Activated CD4-positive, alpha-beta memory T cell treated with anti-CD3 and anti-CD28 coated beads for 36 hours (primary cell): ENCODE measurements at places on chromosomes 5 and 9.

GRCh38 chr5:78926252-78926651, 58.9 kb downstream of the ARSB start:
- H3K27me3 ChIP-seq: no peaks in the 10 kb centered on the region
- H3K4me3 ChIP-seq: no peak overlapping the region
- no peaks in the 10 kb centered on the region for H3K4me1 ChIP-seq
- H3K27ac ChIP-seq: no peak overlapping the region
- DNase-seq: no peak

- H3K4me1 ChIP-seq: no peaks in the 10 kb centered on the region
- H3K36me3 ChIP-seq: no peaks in the 10 kb centered on the region
- H3K4me3 ChIP-seq: no peak overlapping the region
- H3K27me3 ChIP-seq: peaks cover 5% of the 10 kb centered on the region
- DNase-seq: no peak
- H3K27ac ChIP-seq: no peak overlapping the region
Observed at GRCh38 chr9:135413461-135413860, 66.1 kb upstream of the PPP1R26 start.

DNA sequence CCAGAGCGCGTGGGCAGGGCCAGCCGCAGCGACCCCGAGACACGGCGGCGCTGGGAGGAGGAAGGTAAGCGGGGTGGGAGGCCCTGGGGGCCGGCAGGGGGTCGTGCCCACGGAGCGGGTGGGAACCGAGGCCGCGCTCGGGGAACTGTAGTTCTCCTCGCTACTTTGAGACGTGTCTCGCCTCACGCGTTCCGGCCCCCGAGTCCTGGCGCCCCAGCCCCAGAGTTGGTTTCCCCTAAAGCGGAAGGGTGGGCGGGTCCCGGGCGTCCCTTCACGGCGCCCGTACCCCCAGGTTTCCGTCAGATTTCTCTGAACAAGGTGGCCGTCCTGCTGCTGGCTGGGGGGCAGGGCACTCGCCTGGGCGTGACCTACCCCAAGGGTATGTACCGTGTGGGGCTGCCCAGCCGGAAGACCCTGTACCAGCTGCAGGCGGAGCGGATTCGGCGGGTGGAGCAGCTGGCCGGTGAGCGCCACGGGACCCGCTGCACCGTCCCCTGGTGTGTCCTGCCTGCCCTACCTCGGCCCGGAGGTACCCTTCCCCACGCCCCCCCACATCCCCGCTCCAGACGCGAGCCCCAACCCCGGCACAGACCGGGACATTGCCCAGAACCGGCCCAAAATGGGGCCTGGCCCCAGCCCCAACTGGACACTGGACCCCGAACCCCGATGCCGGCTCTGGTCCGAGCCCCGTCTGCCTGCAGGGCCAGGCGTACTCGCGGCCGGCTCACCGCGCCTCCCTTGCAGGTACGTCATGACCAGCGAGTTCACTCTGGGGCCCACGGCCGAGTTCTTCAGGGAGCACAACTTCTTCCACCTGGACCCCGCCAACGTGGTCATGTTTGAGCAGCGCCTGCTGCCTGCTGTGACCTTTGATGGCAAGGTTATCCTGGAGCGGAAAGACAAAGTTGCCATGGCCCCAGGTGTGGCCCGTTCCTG, 709 bp downstream of the UAP1L1 start:
- H3K4me3 ChIP-seq: peak overlapping the region; percentile 65
- peak; percentile 48 for DNase-seq
- no peaks in the 10 kb centered on the region for H3K4me1 ChIP-seq
- no peak overlapping the region for H3K27ac ChIP-seq

DNA sequence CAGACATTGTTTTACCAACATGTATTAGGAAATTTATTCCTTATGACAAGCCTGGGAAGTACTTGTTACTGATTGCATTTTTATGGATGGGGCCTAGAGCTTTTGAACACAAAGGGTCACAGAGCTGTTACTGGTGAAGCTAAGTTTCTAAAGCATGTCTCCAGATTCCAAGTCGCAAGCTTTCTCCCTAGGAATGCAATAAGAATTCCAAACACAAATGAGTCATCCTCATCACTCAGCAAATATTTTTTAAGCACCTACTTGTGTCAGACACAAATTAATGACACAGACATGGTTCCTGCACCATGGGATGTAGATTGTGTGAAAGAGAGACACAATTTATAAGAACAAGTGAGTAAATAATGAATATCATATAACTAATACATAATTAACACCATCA, 11.0 kb upstream of the SH3RF2 start:
- no peak for DNase-seq
- no peak overlapping the region for H3K27ac ChIP-seq
- H3K4me1 ChIP-seq: no peaks in the 10 kb centered on the region
- H3K27me3 ChIP-seq: peaks cover 3% of the 10 kb centered on the region

DNA sequence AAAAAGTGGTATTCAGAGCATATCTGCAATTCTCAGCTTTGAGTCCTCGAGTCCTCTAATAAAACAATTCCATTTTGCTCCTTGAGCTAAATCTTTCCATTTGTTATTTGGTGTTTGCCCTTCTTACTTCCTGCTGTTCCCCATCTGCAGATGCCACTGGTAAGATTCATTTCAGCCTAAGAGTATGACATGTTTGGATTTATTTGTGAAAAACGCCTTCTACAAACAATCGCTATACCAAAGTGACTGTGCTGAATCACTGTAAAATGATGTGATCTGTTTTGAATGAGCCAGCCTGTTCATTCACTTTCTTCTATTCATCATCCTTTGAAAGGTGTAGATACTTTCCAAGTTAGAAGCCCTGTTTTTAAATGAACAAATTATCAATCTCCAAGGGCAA, 27.7 kb downstream of the KCTD16 start:
- H3K27me3 ChIP-seq: peaks cover 11% of the 10 kb centered on the region
- no peak for DNase-seq
- peaks cover 12% of the 10 kb centered on the region for H3K4me1 ChIP-seq
- no peaks in the 10 kb centered on the region for H3K36me3 ChIP-seq
- H3K4me3 ChIP-seq: no peak overlapping the region
- H3K27ac ChIP-seq: no peak overlapping the region

DNA sequence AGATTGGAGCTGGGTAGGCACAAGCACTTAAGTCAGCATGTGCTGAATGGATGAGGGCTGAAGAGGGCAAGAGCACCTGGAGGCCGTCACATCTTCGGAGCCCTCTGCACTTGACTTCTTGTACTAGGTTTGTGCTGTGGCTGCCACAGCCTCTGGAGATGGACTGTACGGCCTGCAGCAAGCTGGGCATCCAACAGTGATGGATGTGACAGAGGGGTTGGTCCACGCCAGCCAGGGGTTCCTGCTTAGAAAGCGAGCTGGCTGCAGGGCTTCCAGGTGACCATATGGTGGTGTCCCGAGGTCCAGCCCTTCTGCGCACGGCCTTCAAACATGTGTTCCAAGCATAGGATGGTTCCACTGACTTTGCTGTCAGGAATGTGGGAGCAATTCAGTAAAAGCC, 65.1 kb upstream of the PHYKPL start:
- DNase-seq: no peak
- no peaks in the 10 kb centered on the region for H3K36me3 ChIP-seq
- no peak overlapping the region for H3K27ac ChIP-seq

- DNase-seq: no peak
- no peaks in the 10 kb centered on the region for H3K4me1 ChIP-seq
- H3K36me3 ChIP-seq: no peaks in the 10 kb centered on the region
- H3K27ac ChIP-seq: no peak overlapping the region
Observed at GRCh38 chr5:167945542-167946384, 345.7 kb upstream of the WWC1 start.

DNA sequence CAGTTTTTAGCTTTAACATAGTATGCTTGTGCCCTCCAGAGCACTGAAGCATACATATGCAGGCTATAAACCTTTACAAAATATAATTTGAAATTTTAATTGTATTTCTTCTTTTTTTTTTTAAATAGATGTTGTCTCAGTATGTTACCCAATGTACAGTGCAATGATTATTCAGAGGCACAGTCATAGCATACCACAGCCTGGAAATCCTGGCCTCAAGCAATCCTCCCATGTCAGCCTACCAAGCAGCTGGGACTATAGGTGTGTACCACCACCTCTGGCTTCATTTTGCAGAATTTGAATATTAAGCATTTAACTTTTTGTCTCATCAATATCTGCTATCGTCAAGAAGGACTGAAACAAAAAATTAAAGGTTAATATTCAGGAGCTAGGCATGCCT, 16.9 kb upstream of the ZNF782 start:
- H3K27ac ChIP-seq: no peak overlapping the region
- H3K27me3 ChIP-seq: peaks cover 9% of the 10 kb centered on the region
- DNase-seq: no peak
- H3K4me3 ChIP-seq: no peak overlapping the region

GRCh38 chr9:126695701-126696400, 82.1 kb downstream of the LMX1B start:
- no peaks in the 10 kb centered on the region for H3K36me3 ChIP-seq
- H3K27me3 ChIP-seq: peaks cover 6% of the 10 kb centered on the region
- no peak overlapping the region for H3K4me3 ChIP-seq
- no peak for DNase-seq
- H3K27ac ChIP-seq: no peak overlapping the region

- H3K36me3 ChIP-seq: no peaks in the 10 kb centered on the region
- H3K4me1 ChIP-seq: peaks cover 3% of the 10 kb centered on the region
- peaks cover 27% of the 10 kb centered on the region for H3K27me3 ChIP-seq
- no peak for DNase-seq
- H3K4me3 ChIP-seq: no peak overlapping the region
Observed at GRCh38 chr5:90962481-90962880, 403.9 kb downstream of the ADGRV1 start.

GRCh38 chr5:139700711-139701055, 52.5 kb downstream of the CXXC5 start:
- DNase-seq: no peak
- no peaks in the 10 kb centered on the region for H3K36me3 ChIP-seq
- H3K4me3 ChIP-seq: no peak overlapping the region
- H3K4me1 ChIP-seq: peaks cover 16% of the 10 kb centered on the region

DNA sequence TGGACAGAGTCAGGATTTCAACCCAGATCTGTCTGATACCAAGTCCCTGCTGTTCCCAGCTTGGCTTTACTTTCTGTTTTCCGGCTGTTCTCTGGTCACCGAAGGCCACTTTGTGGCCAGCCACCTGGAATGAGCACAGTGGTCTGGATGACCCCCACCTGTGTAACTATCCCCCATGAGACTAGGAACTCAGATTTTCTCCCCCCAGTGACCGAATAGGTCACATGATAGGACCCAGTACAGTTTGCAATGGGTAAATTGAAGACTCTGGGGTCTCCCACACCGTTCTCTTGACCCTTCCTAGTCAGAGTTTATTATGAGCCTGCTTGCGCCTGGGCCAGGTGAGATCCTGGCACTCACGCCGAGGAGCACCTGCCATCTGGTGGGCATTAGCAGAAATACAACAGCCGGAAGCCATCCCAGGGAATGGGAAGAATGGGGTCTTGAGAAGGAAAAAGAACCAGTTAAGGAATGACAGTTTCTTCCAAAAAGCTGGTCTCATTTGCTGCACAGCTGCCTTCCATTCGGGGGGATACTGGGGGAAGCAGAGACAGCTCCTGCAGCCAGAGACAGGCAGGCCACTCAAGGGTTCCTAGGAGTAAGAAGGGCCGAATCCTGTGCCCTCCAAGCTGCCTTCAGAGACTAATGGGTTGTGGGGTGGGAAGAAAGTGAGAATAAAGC, 7.1 kb downstream of the PHYHD1 start:
- H3K4me3 ChIP-seq: no peak overlapping the region
- peak; percentile 65 for DNase-seq
- H3K27ac ChIP-seq: no peak overlapping the region

- no peaks in the 10 kb centered on the region for H3K36me3 ChIP-seq
- no peak overlapping the region for H3K4me3 ChIP-seq
- H3K27ac ChIP-seq: peak overlapping the region; percentile 2
- no peak for DNase-seq
Observed at GRCh38 chr5:40514976-40515375, 164.7 kb upstream of the PTGER4 start.

DNA sequence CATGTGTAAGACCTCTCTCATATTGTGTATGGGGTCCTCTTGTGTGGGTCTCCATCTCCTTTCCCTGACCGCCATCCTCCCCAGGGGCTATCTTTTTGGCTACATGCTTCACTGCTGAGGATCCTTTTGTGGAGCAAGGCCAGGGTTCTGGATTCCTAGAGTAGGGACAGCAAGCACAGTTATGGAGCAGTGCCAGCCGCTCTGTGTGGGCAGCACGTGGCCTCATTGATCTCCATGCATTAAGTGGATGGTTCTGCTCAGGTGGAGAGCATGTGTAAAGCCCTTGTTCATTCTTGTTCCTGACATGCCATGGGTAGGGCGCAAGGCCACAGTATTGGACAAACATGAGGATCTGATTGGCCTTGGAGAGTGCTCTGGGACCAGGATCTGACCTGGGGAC, 8.9 kb downstream of the PHF2 start:
- peaks cover 53% of the 10 kb centered on the region for H3K4me1 ChIP-seq
- H3K27ac ChIP-seq: no peak overlapping the region
- H3K36me3 ChIP-seq: peaks cover 7% of the 10 kb centered on the region
- H3K27me3 ChIP-seq: no peaks in the 10 kb centered on the region

- no peaks in the 10 kb centered on the region for H3K27me3 ChIP-seq
- peaks cover 2% of the 10 kb centered on the region for H3K4me1 ChIP-seq
- H3K27ac ChIP-seq: no peak overlapping the region
- peaks cover 32% of the 10 kb centered on the region for H3K36me3 ChIP-seq
- DNase-seq: no peak
- H3K4me3 ChIP-seq: no peak overlapping the region
Observed at GRCh38 chr9:85969727-85970126, 28.8 kb downstream of the NAA35 start.

GRCh38 chr9:120030847-120031246, 549.1 kb downstream of the CDK5RAP2 start:
- H3K27ac ChIP-seq: no peak overlapping the region
- DNase-seq: no peak
- no peaks in the 10 kb centered on the region for H3K36me3 ChIP-seq
- H3K4me1 ChIP-seq: no peaks in the 10 kb centered on the region
- H3K4me3 ChIP-seq: no peak overlapping the region
- H3K27me3 ChIP-seq: no peaks in the 10 kb centered on the region

DNA sequence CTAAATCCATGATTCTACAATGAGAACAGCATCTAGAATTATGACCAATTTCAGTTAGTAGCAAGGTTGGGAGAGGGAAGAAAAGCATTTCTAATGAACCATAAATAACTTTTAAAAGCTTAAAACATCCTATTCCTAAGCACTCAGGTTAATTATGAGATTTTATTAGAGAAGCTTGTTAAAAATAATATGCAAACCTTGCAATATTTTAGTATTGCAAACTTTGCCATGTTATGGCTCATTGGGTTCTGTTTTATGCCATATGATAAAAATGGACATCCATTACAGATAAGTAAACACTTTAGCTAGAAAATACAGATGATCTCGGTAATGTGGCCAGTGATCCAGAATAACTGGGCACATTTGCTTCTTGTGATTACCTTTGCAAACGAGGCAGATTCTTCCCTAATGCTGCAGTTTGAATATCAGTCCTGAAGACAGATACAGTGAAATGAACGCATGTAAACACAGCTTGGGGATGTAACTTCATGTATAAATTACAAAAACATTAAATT, 447.0 kb downstream of the PLK2 start:
- no peaks in the 10 kb centered on the region for H3K4me1 ChIP-seq
- H3K27me3 ChIP-seq: peaks cover 6% of the 10 kb centered on the region
- DNase-seq: no peak
- no peaks in the 10 kb centered on the region for H3K36me3 ChIP-seq
- H3K4me3 ChIP-seq: no peak overlapping the region
- H3K27ac ChIP-seq: no peak overlapping the region
